ENCODE measurements at places on chromosomes 2 and 18.

DNA sequence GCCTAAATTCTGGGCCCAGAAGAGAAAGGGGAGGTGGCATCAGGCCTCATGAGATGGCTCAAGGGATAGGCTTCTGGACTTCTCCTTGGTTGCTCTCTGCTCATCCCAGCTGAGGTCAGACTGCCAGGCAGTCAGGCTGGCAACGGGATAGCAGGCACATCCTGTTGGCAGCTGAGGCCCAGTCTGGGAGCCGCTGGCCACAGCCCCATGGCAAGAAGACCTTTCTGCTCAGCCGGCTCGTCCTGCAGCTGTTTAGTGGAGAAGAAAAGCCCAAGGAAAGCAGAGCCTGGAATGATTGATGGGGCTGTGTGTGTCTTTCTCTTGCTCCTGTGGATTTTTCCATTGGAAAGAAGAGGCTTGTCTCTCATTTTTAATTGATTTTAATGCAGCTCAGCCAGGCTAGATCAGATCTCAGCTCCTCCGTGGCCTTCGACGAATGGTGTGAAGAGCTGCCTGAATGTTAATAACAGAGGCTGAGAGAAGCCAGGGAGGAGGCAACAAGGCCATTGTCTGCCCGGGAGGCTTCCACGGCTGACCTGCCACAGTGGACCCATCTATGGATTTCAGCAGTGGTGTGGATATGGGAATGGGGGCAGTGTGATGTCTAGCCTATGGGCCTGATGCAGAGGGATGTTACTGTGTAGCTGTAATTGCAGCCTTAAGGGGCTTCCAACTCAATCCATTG lies 99.5 kb downstream of the HS1BP3 start:
- no peak for DNase-seq

DNA sequence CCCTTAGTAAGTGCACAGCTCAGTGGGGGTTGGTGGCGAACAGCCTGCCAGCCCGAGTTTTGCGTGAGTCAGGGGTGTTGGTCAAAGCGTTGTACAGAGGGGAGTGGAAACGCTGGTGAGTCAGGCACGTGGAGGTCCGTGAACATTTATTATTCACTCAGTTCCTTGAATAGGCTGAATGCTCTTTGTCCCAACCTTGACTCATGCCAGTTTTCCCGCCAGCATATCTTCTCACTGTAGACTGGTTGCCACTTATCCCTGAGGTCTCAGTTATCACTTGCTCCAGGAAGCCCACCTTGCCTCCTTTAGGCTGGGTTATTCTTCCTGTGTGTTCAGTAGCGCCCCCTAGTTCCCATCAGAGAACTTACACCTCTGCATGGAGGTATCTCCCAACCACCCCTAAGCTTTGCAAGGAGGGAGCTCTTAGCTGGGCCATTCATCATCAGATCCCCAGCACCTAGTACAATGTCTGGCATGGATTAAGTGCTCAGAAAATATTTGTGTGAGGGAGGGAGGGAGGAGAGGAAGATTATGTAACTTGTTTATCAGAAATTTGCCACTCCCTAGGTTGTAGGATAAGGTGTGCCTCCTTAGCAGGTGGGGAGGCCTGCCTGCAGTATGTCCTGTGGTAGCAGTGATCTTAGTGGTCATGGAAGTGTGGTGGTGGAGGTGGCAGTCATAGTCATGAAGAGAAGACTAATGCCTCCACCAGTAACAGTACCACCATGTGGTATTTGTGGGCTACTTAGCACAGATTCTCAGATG lies 72.1 kb downstream of the CABLES1 start:
- DNase-seq = peak; percentile 25

DNA sequence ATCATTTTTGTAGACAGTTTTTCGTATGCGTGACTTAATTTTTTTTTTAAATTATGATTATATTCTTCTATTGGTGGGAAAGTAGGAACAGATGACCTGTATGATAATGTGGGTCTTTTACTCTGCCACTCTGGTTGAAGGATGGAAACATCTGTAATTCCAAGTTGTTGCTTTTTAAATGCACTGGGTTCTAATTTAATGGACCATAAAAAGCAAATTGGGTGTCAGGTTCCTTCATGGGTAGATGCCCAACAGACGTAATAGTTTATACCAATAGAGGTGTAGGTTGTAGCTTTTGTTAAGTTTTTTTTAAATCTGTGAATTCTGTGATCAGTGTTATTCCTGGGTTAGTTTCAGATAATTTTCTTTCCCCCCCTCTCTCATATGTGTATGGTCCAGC lies 117.6 kb downstream of the MAP4K4 start:
- no peak for DNase-seq

- no peak for DNase-seq
Measured at GRCh38 chr2:176135035-176135440, 5.5 kb downstream of the HOXD8 start.

DNA sequence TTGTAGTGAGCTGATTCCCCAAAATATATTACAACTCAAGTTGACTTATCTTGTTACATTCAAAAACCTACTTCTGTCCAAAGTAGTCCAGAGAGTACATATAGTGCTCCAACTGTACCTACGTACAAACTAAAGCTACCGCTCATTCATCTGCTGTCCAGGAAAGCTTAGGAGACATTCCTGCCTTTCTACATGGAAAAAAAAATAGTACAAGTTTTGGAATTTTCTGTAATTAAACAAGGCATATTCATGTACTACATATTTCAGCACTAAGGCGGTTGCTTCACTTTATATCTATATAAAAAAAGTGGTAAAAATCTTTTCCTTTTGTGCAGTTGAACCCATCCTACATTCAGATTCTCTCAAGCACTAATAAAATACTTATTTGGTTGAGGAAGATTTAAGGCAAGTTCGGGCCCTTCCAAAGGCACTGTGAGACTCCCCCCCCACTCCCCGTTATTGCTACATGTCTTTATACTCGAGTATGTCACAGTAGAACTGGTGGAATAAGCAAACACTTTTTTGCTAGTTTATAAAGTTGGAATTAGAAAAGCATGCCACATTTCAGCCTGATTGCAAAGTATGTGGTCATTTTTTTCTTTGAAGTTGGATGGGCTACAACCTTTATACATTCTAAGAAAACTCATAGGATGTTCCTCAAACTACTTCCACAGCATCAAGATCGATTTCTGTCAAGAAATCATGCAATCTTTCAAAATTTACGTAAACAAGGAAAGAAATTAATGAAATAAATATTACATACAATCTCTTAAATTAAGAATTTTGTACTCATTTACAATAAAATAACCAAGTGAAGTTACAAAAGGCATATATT lies 3.7 kb downstream of the ZFP36L2 start:
- DNase-seq = no peak

- no peak for DNase-seq
Measured at GRCh38 chr2:152167065-152167464, 8.5 kb downstream of the STAM2 start.

DNA sequence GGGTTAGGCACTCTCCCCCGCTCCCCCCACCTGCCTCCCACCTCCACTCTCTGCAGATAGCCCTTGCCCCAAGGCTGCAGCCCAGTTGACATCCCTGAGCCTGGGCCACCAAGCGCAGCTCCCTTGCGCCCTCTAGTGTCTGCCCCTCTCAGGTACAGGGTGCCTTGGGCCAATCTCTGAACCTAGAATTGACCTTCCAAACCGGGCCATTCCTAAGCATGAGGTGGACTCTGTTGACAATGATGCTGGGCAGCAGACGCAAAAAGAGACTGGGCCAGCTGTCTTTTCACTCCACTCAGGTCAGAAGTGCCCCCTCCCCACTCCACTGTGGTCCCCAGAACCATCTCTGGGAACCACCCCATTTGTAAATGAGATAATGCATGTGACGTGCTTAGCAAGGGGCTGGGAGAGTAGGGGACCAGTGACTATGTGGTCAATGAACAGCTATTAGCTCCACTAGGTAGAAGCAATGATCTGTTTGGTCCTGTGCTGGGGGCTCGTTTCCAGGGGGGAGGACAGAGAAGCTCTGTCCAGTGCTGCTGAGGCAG lies 43.3 kb upstream of the PLB1 start:
- peak; percentile 25 for DNase-seq

DNA sequence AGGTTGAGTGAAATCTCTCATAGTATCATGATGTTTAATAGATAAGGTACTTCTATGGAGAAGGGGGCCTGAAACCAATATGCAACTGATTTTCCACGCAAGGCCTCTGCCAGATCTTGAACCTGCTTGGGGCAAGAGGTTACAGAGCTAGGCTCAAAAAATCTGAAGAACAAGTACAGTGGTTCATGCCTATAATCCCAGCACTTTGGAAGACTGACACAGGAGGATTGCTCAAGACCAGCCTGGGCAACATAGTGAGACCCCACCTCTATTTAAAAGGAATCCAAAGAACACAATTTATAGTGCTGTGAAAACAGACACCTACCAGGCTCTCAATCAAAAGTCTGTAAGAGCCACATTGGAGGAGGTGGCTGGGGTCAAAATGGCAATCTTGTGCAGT lies 28.6 kb downstream of the HADHA start:
- DNase-seq = no peak

GRCh38 chr2:98907966-98908905 lies 27.8 kb downstream of the CRACDL start:
- DNase-seq = no peak

GRCh38 chr2:40123326-40123725 lies 328.6 kb downstream of the SLC8A1 start:
- DNase-seq = no peak

DNA sequence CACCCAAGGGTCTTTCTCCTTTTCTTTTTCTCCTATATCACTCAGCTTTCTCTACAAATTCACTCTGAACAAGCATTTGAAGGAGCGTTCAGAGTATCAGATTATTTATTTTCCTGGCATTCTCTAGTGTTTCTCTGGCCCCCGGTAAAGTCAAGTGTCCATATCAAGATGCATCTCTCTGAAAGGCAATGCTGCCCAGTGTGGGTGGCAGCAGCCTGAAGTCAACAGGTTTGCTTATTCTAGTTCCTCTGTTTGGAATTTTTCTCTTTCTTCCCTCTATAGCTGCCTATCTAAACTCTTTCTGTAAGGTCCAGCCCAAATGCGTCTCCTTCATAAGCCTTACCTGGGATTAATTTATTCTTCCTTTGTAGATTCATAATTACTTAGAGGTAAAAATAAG lies 526.2 kb upstream of the TNP1 start:
- DNase-seq = no peak

DNA sequence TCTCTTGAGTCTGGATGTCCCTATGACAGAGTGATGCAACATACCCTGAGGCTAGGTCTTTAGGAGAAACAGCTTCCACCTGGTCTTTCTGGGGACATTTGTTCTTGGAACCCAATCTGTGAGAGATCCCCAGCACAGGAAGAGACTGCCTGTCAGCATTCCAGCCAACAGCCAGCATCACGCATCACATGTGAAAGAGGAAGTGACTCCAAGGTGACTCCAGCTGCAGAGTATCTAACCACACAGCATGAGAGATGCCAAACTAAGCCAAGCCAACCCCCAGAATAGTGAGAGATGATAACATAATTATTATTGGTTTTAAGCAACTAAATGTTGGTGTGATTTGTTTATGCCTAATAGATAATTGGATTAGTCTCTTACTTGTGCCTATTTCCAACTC lies 35.7 kb downstream of the C18orf63 start:
- no peak for DNase-seq

DNA sequence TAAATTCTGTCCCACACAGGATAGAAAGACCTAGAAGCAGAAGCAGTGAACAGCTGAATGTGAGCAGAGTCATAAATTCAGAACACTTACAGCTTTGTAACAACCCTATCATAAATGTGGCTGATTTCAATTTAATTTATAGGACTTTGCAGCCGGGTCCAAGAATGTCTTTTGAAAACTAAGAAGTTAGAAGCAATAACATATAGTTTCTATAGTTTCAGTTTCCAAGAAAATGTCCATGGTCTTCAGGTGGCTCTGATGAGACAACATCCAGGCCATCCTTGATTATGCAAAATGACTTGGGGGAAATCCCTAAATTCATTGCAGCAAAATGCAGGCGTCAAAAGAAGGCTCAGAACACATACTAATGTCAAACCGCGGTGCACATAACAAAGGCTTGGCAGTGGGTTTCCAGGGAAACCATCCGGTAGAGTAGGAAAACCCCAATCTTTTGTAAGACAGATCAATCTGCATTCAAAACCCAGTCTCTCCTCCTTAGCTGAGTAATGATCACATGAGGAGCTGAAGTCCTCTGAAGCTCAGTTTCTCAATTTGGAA lies 442.2 kb upstream of the ID2 start:
- DNase-seq = no peak

- no peak for DNase-seq
Measured at GRCh38 chr2:197286805-197287595, 23.6 kb downstream of the ANKRD44 start.

DNA sequence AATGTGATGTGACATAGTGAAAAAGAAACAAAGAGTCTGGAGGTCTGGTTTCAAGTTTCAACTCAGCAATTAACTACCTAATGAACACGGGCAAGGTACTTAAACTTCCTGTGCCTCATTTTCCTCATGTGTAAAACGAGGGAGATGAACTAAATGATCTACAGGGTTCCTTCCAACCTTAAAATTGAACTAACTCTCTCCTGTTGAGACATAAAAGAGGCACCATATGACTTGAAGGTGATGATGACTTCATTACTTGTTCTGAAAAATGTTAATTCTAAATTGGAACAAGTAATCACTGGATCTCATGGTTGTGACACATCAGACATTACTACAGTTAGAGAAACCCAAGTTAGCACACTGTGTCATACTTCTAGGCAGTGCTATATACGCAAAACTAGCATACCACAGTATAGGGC lies 8.9 kb upstream of the REL start:
- DNase-seq = no peak

DNA sequence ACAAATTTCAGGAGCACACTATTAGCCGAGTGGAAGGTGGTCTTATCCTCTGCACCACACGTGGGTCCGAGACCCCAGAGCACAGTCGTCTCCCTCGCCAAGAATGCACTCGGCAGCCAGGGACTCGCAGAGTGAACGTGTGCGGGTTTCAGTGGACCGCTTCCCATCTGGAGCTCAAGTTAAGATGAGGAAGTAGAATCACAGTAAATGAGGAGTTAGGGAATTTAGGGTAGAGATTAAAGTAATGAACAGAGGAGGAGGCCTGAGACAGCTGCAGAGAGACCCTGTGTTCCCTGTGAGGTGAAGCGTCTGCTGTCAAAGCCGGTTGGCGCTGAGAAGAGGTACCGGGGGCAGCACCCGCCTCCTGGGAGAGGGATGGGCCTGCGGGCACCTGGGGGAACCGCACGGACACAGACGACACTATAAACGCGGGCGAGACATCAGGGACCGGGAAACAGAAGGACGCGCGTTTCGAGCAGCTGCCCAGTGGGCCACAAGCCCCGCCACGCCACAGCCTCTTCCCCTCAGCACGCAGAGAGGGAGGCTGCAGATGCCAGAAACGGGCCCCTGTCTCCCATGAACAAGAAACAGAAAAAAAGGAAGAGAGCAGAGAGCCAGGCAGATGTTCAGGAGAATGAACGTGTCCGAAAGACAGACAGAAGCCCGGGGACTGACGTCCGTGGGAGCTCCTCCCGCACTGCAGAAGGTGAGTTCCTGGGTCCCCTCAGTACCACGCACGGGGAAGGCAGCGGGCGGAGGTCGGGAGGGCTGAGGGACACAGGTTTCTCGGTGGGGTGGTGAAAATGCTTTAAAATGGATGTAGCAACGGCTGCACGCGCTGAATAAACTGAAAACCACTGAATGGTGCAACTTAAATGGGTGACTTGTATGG lies 5.4 kb upstream of the KCNG2 start:
- no peak for DNase-seq

Measured in iPS DF 19.7 (cell line).